Cardiac fibroblast (primary cell): ENCODE measurements at places on chromosomes 5 and 9.

DNA sequence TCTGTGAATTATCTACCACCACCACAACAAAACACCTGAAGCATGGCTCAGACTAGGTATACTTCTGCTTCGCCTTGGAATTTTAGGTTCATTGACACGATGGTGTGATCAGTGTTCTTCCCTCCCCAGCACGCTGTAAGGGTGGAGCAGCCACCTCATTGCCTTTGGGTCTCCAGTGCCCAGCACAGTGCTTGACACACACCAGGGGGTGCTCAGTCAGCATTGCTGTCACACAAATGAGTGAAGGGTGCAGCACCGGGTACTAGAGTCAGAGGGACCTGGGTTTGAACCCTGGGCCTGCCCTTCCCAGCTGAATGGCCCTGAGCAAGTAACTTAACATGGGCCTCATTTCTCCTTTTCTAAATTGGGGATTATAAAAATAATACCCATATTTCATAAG lies 9.9 kb upstream of the ANGPTL2 start:
- DNase-seq = no peak

DNA sequence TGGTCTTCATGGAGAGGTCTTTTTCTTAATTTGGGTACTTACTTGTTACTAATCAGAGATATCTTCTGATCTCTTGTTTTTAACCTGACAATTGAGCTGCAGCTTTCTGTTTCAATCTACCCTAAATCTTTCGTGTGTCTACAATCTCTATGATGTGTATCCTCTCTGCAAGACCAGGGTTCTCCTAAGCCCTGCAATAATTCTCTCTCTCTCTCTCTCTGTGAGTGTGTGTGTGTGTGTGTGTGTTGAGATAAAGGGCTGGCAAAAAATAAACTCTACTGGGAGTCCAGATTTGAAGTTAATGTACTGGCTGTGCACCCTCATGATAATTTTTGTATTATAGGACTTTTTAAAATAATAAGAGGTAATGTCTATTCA lies 57.8 kb upstream of the FBXL7 start:
- DNase-seq = no peak

DNA sequence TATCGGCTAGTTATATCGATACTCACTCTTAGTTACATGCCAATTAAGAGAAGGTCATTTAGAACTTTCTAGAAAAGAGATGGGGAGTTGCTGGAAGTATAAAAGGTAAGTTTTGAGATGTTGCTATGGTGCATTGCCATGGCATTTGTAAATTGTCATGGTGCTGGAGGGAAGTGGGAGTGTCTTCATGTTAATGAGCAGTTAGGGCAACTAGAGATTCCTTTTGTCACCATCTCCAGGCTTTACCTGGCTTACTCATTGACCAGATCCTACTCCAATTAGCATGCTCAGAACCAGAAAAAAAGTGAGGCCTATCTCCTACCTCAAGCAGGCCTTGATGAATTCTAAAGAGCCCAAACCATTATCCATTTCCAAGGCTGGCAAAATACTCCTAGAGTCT lies 82.8 kb downstream of the PRR16 start:
- DNase-seq = no peak

DNA sequence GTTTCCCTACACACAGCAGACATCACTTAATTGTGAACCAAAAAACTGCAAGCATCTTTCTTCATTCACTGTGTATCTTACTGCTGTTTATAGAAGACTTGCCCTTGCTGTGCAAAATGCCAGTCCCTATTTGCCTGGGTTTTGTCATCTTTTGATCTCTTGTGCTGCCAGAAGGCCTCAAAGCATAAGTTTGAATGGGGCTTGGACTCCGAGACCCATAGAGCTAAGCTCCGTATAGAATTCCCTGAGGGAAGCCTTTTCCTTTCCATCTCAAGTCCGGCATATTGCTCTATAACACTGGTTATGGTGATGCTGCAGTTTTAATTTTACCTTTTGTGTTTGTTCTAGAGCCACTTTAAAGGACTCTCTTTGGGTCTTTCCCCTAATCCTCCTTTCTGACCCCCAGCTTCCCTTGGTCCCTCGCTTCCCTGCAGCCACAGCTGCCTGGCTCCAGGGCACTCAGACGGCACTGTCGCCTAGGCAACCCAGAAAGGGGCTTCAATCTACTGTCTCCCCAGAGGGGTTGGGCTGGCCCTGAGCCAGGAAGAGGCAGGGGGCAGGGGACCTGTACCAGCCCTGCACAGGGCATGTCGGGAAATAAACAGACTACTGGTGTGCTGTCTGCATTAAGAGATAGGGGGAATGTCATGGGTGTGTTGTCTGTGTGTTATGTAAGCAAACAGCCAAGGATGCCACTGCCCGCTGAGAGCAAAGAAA lies 73.4 kb upstream of the MELK start:
- no peak for DNase-seq

GRCh38 chr5:55140908-55141665 lies 18.9 kb upstream of the GPX8 start:
- DNase-seq = no peak

DNA sequence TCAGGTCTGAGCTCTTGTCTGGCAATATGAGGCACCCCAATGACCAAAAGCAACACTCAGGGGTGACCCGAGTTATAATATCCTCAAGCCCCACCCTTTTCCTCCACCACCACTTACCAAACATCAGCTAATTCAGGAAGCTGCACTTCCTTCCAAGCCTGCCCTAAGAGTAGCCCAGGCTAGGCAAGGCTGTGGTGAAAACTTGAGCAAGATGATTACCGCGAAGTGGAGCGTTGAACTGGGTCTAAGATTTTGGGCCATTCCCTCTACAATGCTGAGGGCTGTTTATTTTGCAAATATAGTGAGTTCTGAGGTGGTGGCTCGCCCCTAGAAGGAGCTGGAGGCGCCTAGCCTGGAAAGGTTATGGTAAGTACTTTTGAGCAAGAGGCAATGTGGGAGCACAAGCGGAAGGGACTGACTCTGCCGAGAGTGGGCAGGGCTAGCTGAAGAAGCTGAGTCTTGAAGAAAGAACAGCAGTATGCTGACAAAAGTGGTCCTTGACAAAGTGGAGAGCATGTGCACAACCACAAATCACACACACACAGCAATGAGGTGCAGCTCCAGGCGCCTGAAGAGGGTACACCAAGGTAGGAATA lies at the start of gene HK3:
HK3 (minus strand) TSS at position 51 of the 596 bp plus-strand sequence. CDS start 3,187 bp downstream, outside the sequence.
- DNase-seq = no peak

- DNase-seq = no peak
These were observed 11.9 kb downstream of the FAM240B start for GRCh38 chr9:38707885-38708637.

DNA sequence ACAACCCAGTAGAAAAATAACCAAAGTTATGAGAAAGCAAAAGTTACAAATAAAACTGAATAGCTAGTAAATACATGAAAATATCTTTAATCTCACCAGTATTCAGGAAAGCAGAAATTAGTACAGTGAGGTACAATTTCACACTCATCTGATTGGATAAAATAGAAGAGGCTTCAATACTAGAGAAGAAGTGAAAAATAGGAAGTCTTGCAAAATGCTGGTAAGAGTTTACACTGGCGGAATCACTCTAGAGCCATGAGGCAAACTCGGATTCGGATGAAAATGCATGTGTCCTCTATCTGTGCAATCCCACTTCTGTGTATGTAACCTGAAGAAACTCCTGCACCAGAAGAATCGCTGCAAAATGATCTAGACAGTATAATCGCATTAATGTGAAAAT lies 128.9 kb downstream of the CCDC192 start:
- DNase-seq = no peak

GRCh38 chr5:94742852-94743251 lies 124.4 kb downstream of the SLF1 start:
- DNase-seq = no peak
